ENCODE measurements at places on chromosomes 6 and 20. TPM values are rescaled to one million over a fixed set of nuclear protein-coding genes. Genes with fewer than 3 reads are reported as not detected.

- DNase-seq, result no peak
Observed at GRCh38 chr6:126797981-126798380, 320.5 kb upstream of the RSPO3 start.

The FAM83C gene
- not detected for polyA plus RNA-seq

The CLPSL2 gene
- not detected for polyA plus RNA-seq

GRCh38 chr6:22643780-22644179 is 74.4 kb downstream of the HDGFL1 start:
- no peak for DNase-seq

Measured in CD4-positive, alpha-beta memory T cell (primary cell).